ENCODE measurements at places on chromosomes 6 and 20.

DNA sequence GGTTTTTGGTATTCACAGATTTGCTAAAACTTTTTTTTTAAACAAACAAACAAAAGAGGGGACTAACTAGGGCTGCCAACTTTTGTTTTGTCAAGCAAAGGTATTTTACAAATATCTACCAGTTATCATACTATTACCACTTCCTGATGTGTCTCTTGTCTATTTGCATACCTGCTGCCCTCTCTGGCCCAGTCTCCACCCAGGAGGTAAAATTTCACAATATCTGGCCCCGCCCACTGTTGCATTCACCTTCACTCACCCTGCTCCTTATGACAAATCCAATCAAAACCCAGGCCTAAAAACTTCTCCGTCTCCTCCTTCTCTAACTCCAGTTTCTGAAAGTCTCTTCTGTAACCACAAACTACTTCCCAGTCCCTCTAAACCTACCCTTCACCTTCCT lies 82.2 kb downstream of the TRERF1 start:
- H3K36me3 ChIP-seq: no peaks in the 10 kb centered on the region
- H3K27me3 ChIP-seq: no peaks in the 10 kb centered on the region
- no peak overlapping the region for H3K4me3 ChIP-seq
- H3K27ac ChIP-seq: no peak overlapping the region
- H3K4me1 ChIP-seq: no peaks in the 10 kb centered on the region

- DNase-seq: no peak
- H3K4me1 ChIP-seq: peaks cover 53% of the 10 kb centered on the region
- no peaks in the 10 kb centered on the region for H3K27me3 ChIP-seq
- no peaks in the 10 kb centered on the region for H3K36me3 ChIP-seq
- H3K27ac ChIP-seq: peak overlapping the region; percentile 86
- H3K4me3 ChIP-seq: no peak overlapping the region
These were observed 16.8 kb upstream of the PTGIS start for GRCh38 chr20:49584418-49585382.

- peaks cover 36% of the 10 kb centered on the region for H3K4me1 ChIP-seq
- peak; percentile 80 for DNase-seq
- no peaks in the 10 kb centered on the region for H3K36me3 ChIP-seq
- peak overlapping the region; percentile 80 for H3K27ac ChIP-seq
- no peaks in the 10 kb centered on the region for H3K27me3 ChIP-seq
- peak overlapping the region; percentile 39 for H3K4me3 ChIP-seq
These were observed 42.6 kb downstream of the BMP7 start for GRCh38 chr20:57223648-57224489.

- H3K27ac ChIP-seq: no peak overlapping the region
- no peaks in the 10 kb centered on the region for H3K4me1 ChIP-seq
- H3K27me3 ChIP-seq: no peaks in the 10 kb centered on the region
- no peak overlapping the region for H3K4me3 ChIP-seq
- DNase-seq: no peak
- H3K36me3 ChIP-seq: peaks cover 15% of the 10 kb centered on the region
These were observed 19.2 kb downstream of the NCOA6 start for GRCh38 chr20:34806255-34806654.

DNA sequence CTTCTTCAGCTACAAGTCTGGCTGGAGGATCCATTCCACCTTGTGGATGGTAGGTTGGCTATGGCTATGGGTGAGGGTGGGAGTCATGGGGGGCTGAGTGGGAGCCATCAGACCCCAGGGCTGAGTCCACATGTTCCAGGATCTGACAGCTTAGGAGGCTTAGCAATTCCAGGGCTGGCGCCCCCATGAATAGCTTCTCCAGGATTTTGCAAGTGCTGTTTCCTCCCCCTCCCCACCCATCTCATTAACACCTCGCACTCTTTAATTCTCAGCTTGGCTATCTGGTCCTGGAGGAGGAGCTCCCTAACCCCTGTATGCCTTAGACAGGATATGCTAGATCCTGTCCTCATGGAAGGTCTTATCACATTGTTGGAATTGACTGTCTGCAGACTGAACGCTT lies 39.0 kb upstream of the ANGPT4 start:
- H3K27ac ChIP-seq: no peak overlapping the region
- no peak overlapping the region for H3K4me3 ChIP-seq
- no peaks in the 10 kb centered on the region for H3K36me3 ChIP-seq
- no peak for DNase-seq

Measured in SJCRH30 (cell line).